AML-193 (cell line): ENCODE measurements at places on chromosomes 5 and 9.

GRCh38 chr5:154968953-154969352, 28.1 kb downstream of the MRPL22 start:
- no peak for DNase-seq

DNA sequence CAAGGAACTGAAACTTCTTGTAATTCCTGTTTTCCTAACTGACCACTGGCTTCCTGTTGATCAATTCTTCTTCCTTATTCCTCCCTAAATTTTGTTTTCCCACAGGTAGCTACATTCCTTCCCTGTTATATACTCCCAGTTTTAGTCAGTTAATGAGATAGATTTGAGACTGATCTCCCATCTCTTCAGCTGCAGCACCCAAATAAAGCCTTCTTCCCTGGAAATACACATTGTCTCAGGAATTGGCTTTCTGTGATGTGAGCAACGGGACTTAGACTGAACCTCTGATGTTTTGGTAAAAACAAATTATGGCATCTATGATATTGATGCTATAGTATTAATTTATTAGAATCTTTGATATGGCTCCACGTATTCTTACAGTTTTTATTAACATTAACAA, 617.3 kb upstream of the ST8SIA4 start:
- DNase-seq = no peak

- no peak for DNase-seq
Observed at GRCh38 chr9:114149181-114149580, 6.2 kb upstream of the COL27A1 start.

- no peak for DNase-seq
Observed at GRCh38 chr5:87599778-87600177, 187.0 kb upstream of the CCNH start.

GRCh38 chr9:104555521-104555920, 13.4 kb upstream of the OR13C8 start:
- no peak for DNase-seq

- no peak for DNase-seq
Observed at GRCh38 chr9:27634879-27635278, 61.6 kb upstream of the C9orf72 start.

GRCh38 chr5:107790671-107791070, 119.9 kb upstream of the EFNA5 start:
- DNase-seq = no peak

- DNase-seq = no peak
Observed at GRCh38 chr5:95027775-95028174, 257.1 kb downstream of the MCTP1 start.

- DNase-seq = no peak
Observed at GRCh38 chr5:176854164-176854563, 43.8 kb downstream of the UNC5A start.

GRCh38 chr5:160198841-160199409, 30.4 kb upstream of the FABP6 start:
- DNase-seq = no peak

DNA sequence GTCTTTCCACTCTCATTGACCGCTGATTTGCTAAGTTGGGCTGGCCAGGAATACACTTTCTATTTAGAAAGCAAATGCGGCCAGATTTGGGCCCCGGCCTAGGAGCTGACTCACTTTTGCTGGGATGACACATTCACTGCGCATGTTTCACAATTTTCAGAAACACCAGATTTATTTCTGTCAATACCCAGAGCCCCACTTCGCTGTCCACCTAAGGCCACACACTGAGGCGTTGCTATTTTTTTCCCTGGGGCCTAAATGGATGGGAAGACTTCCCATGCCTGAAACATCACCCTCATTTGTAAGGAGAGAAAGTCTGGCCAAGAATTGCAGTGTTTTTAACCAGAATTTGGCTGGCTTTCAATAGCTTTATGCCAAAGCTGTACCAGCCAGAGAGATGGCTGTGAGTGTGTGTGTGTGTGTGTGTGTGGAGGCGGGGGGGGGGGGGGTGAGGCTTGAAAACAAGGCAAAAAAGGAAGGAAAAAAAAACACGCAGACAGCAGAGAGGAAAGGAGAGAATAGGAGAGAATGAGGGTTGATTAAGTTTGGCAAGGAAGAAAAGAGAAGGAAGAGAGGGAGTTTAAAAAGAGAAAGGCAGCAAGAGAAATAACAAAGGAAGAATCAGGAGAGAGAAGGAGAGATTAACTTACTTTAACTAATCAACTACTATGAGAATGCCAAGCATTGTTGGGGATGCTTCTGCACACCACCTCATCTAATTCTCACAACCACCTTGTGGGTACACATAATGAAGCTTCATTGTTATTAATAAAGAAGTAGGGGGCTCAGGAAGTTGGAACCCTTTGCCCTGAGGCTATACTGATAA, 261.4 kb upstream of the KLF4 start:
- DNase-seq = no peak

- DNase-seq = no peak
Observed at GRCh38 chr5:95471487-95471886, 80.3 kb downstream of the FAM81B start.

DNA sequence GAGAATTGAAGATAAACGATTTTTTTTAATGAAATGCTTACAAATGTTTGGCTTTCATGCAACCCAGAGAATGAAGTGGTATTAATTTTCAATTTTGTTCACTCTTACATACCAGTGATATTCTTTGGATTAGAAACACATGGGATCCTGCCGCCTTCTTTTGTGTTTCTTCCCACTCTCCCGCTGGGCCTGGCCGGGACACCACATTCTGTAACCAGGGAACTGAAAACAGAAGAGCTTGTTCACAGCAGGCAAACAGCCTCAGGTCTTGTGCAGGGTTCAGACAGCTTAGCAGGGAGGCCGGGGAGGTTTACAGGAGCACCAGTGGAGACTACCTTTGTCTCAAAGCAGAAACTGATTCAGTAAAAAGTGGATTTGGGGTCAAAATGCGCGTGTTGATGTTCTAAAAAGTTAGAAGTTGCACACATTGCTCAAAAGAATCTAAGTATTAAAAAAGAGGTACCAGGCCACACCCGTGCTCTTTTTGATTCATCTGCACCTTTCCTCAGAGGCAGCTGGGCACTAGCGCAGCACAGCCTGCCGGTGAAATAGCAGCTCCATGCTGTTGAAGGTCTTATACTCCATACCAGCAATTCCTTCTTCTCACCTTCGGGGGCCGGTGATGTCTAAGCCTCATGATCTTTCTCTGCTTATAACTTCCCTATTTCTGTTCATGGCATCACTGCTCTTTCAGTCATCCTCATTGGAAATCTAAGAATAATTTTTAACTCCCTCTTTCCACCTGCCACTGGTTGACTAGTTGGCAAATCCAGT, 67.1 kb downstream of the GRAMD2B start:
- DNase-seq = no peak

DNA sequence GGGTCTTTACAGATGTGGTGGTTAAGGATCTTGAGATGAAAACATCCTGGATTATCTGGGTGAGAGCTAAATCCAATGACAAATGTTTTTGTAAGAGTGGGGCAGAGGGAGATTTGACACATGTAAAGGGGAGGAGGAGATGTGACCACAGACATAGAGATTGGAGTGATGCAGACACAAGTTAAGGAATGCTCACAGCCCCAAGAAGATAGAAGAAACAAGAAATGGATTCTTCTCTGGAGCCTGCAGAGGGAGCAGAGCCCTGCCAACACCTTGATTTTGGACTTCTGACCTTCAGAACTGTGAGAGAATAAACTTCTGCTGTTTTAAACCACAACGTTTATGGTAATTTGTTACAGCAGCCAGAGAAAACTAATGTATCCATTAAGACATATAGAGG, 21.7 kb downstream of the ITGA2 start:
- DNase-seq = no peak
